ENCODE measurements at places on chromosomes 4 and X.

DNA sequence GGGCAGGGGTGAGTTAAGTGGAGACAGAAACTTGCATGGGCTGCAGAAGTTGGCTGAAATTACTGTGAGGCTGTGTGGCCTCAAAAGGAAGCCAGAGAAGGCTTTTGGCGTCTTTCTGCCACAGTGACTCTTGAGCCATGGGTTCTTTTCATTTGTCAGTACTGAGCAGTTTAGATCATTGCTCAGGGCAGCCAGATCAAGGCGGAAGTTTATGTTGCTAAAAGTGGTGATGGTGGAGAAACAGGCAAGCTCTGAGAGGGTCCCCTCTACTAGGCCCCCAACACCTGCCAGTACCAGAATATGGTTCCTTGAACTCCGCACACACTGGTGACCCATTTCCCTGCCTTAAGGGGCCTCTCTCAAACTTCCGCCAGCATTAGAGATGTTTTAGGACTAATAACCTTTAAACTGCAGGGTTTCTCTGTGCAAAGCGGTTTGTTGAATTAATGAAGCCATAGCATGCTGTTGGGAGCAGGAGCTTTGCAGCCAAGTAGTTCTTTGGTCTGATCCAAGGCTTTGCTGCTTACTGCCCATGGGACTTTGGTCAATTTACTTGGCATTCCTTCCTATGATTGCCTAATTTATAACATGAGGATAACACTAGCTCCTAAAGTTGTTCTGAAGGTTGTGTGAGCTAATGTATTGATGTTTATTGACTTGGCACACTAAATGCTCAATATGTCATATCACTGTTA is 34.5 kb downstream of the RNF175 start:
- DNase-seq = no peak

GRCh38 chr4:156419080-156419685 is 465.5 kb upstream of the CTSO start:
- DNase-seq = no peak

DNA sequence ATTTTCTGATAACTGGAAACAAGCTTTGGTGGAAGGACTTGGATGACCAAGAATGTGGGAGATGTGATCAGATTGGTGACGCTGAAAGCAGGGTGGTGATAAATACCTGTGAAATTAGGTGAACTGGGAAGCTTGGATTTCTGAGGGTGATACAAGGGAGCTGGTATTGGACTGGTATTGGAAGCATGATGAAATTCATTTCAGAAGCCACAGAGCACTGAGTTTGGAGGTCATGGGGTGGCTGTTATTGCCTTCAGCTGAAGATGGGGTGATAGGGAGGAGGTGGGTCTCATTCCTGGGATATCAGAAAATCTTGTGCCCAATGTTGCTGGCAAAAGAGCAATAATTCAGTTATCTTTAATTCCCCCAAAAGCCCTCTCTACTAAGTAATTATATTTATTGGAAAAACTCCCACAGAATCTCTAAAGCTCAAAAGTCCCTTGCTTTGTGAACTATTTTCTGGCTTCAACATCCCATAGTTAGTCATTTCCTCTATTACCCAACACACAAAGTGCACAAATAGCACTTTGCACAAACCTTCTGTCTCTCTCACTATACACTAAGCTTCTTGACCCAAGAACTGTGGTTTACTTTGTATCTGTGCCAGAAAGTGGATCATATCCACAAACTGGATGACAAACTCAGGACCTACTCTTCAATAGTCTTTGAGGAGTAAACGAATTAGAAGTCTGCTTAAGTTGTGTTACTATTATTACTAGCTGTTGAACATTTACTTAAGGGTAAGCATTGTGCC is 23.1 kb upstream of the CAMK2D start:
- DNase-seq = no peak

- DNase-seq = no peak
These were observed 98.7 kb downstream of the TMEM131L start for GRCh38 chr4:153564630-153565525.

DNA sequence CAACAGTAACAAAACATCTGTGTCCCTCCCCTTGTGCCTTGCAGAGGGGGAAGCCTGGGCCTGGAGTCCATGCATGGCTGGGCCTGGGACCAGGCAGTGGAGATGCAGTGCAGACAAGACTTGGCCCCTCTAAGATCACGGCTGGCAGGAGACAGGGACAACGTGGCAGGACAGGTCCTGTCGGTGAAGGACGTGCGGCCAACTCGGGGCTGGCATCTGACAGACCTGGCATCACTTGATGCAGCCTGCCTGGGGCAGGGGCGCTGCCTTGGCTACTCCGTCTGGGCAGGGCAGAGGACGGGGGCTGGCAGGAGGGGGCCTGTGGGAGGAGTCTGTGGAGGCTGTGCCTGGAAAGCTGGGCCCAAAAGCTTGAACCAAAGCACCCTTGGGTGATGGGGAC is 112.1 kb downstream of the CPZ start:
- DNase-seq = no peak

- no peak for DNase-seq
These were observed 8.5 kb upstream of the ERCC6L start for GRCh38 chrX:72247206-72247942.

DNA sequence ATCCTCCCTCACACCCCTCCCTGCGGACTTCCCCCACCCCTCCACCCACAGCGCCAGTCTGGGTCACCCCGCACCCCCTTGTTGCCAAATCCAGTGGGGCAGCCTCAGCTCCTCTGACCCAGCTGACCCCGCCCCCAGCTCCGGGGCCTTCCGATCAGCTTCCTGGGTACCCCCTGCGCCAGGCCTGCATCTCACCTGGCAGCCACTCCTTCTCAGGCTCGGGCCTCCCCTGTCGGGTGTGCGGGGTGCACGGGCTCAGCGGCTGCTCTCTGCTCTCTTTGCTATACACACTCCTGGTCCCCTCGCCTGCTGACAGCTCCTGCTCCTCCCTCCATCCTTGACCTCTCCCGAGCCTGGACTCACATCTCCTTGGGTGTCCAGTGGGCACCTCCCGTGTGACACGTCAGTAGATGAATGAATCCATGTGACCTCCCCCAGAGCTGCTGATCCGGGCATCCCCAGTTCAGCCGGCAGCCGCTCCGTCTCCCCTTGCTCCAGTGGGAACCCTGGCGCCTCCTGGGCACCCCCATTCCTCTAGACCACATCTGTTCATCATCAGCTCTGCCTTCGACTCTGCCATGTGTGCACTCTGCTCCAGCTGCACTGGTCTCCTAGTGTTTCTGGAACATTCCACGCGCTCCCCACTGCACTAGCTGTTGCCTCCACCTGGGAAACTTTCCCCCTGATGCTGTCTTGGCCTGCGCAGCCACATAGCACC is 9.9 kb downstream of the CFAP99 start:
- DNase-seq = no peak

GRCh38 chrX:122869171-122869570 is 314.9 kb upstream of the GRIA3 start:
- no peak for DNase-seq

- no peak for DNase-seq
These were observed 204.4 kb downstream of the ZNF330 start for GRCh38 chr4:141425124-141425523.

GRCh38 chr4:81424336-81424735 is 47.4 kb downstream of the RASGEF1B start:
- no peak for DNase-seq

GRCh38 chr4:107388736-107389274 is 331.2 kb downstream of the PAPSS1 start:
- no peak for DNase-seq

DNA sequence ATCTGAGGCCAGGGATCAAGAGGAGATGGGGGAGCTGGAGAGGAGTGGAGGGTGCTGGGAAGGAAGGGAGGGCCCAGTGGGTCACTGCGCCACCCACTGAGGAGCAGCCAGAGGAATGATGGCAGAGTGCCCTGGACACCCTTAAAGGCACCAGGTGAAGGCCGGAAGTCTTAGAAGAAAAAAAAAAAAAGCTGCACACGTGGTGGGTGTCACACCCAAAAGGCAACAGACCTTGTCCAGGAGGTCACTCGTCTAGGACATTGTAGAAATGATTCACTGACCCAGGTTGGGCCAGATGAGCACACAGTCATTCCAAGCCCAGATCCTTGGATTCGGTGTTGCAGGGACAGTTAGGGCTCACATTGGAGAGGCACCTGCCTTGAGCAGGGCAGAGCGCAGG is 93.5 kb upstream of the TRIM2 start:
- no peak for DNase-seq

GRCh38 chrX:154384284-154384892 is 5.3 kb downstream of the EMD start:
- DNase-seq = no peak

- no peak for DNase-seq
These were observed 179.7 kb upstream of the NDST4 start for GRCh38 chr4:115293093-115293462.
